Stimulated activated CD8-positive, alpha-beta memory T cell treated with anti-CD3 and anti-CD28 coated beads, Interleukin-4, amount 100 ng/mL, for 1 hour (primary cell): ENCODE measurements at places on chromosomes 2 and 18.

DNA sequence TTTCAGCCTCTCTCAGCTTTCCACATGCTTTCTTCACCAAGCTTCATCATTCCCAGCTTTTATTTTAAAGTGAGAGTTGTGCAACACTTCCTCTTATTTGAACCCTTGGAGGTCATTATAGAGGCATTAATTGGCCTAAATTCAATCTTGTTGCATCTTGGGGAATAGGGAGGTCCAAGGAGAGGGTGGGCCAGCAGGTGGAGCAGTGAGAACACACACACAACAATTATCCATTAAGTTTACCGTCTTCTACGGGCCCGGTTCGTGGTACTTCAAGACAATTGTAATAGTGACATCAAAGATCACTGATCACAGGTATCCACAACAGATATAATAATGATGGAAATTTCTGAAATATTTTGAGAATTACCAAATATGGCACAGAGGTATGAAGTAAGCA is 457.2 kb upstream of the SMIM21 start:
- DNase-seq, result no peak

GRCh38 chr18:24368749-24369148 is 28.9 kb downstream of the OSBPL1A start:
- DNase-seq, result no peak

- DNase-seq, result no peak
These were observed 94.3 kb downstream of the LIPG start for GRCh38 chr18:49656073-49656692.

DNA sequence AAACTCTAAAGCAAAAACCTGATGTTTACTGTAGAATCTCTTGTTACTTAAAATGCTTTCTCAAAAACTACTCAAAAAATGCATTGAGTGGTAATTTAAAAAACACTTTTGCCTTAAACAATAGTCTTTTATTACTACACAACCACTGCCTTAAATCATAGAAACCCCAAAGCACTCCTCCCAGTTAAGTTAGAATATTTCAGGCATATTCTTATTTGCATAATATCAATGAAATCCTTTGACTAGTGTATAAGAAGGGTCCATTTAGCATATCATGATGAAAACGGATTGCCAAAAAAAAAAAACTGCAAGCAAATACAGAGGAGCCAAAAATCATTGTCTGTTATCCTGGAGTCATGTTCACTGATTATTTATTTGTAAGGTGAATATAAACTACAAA is 119.2 kb downstream of the PTPRM start:
- no peak for DNase-seq

GRCh38 chr2:167501618-167502017 is 613.3 kb downstream of the XIRP2 start:
- no peak for DNase-seq

DNA sequence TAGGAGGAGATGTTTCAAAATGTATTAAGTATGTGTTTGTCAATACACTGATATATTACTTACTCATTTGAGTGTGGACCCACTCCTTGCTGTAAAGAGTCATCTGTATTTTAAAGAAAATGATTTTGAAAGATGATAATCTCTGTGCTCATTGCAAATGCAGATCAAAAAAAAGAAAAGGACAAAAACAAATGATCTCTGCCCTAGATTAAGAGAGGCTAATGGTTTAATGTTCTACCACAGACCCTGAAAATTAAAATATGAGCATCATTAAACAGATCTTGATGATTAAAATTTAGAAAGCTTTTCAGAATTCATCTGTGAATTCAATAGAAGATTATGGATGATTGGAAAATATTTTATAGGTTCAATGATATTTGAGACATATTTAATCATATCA is 136.5 kb downstream of the CNTNAP5 start:
- DNase-seq, result no peak

GRCh38 chr2:27131429-27131828 is 3.0 kb downstream of the PREB start:
- no peak for DNase-seq

- DNase-seq, result no peak
These were observed 4.5 kb upstream of the BCL2L11 start for GRCh38 chr2:111116011-111116746.

DNA sequence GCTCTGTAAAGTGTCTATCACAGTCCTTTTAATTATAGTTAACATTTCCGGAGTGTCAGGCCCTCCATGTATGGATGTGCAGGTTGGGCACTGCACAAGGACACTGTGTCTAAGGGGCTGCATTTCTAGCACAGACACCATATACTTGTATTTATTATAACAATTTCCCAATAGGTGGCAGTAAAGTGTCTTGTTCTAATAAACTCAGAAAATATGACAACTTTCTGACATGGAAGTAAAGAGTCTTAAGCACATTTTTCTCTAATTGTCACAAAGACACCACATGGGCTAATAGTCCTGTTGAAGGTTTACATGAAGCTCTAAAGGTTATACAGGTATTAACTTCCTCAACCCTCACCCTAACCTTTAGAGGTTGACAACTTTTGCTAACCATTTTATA is 156.6 kb downstream of the DYSF start:
- DNase-seq, result no peak

DNA sequence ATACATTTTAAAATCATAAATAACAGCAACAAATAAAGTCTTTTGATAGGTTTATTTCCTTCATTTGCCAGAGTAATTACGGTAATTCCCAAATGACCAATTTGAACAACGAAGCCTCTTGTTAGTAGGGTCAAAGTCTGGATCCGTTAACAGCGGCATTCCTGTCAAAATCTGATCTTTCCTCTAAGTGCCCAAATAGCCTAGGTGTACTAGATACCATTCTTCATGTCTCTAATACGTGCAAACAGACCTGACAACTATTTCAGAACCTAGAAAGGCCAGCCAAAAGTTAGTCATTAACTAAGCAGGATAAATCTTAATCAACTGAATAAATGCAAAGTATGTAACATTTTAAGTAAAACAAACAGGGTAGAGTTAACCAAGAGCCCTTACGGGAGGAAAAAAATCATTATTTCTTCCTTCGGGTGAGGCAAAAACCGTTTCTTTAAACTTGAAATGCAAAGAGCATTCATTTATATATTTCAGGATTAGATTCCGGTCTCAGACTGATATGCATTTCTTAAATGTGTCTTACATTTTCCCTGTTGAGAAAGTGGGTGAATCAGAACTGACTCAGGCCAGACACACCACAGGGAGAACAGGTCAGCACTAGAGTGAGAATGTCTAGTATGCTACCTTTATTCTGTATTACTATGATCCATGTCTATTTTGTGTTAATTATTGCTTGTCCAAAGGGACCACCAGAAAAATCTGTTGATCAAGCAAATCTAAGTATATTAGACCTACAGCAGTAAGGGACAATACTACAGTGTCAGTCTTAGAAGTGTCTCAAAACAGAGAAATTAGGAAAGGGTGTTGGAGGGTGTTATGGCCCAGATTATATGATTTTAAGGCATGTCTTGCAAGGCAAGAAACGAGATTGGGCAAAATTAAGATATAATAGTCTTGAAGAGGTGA is 141.5 kb upstream of the NDUFV2 start:
- DNase-seq, result no peak

- DNase-seq, result no peak
These were observed 183.9 kb downstream of the EIPR1 start for GRCh38 chr2:3193443-3194330.

DNA sequence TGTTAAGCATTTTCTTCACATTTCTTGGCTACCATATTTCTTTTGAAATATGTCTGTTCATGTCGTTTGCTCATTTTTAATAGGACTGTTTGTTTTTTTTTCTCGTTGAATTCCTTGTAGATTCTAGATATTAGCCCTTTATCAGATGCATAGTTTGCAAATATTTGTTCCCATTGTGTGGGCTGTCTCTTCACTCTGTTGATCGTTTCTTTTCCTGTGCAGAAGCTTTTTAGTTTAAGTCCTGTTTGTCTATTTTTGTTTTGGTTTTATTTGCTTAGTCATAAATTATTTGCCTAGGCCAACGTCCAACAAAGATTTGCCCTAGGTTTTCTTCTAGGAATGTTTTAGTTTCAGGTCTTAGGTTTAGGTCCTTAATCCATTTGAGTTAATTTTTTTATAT is 1494.7 kb downstream of the SUCLG1 start:
- no peak for DNase-seq

GRCh38 chr18:62525608-62526007 is 2.8 kb downstream of the ZCCHC2 start:
- DNase-seq, result no peak

GRCh38 chr2:96175951-96176350 is 30.7 kb upstream of the DUSP2 start:
- DNase-seq, result no peak

DNA sequence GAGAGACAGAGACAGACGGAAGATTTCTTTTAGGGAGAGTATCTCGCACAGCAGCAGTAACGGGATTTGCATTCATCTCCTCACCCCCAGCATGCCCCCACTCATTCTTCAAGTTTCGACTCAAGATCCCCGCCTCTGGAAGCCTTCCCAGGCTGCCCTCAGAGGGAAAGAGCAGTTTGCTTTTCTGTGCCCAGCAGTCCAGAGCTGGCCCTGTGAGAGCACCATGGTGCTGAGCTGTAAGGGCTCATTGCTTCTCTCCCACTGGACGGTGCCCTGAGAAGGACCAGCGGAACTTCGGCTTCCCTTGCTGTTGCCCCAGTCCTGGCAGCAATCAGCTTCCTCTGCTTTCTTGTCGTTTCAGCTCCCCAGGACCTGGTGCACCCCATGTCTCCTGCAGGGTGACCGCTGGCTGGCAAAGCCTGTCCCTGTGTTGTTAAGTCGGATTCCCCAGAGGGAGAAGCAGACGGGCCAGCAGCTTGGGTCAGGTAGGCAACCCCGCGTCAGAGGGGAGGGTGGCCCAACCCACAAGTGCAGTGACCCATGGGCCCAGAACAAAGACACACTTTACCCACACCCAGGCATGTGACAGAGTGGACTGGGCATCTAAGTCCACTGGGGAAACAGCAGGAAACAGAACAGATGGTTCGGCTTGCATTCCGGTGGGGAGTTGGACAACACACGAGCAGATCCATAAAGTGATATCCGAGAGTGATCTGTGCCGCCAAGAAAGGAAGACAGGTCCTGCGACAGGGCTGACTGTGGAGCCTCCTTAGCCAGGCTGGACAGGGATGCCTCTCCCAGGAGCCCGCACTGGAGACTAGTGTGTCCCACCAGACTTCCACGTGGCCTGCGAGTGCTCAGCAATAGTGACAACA is 36.6 kb downstream of the TMEM177 start:
- DNase-seq, result no peak

DNA sequence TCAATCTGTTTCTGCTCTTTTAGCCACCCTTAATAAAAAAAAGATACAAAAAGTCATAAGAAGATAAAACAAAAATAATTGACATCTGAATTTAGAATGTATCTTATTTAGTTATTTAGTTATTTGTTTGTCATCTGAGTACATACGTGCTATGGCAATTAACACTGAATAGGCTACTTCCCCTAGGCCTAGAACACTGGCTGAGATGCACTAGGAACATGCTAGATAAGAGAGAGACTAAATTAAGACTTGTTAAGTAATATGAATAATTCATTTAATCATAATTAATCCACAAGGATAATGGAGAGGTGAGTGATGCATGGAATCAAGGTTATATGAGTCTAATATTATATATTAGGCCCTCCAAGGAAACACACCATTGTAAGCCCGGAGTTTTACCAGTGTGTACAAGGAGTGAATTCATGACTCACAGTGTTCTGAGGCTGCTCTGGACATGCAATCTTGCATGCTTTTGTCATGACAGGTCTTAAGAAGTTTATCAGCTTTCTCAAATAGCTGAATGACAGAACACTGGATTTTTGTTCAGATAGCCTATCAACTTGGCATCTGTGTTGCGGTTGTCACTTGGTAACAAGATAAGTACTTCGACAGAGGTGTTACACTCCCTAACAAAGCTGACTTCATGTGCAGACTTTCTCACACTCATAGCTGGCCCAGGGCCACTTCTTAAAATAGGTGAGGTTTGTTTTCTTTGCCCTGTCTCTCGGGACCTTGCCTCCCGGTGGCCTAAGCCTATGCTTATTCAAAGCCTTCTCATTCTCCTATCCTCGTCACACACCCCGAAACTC is 5.0 kb upstream of the SERPINB2 start:
- no peak for DNase-seq

- no peak for DNase-seq
These were observed 14.8 kb upstream of the REEP1 start for GRCh38 chr2:86352137-86352726.

GRCh38 chr2:218022131-218022850 is 19.5 kb upstream of the TNS1 start:
- DNase-seq, result no peak

DNA sequence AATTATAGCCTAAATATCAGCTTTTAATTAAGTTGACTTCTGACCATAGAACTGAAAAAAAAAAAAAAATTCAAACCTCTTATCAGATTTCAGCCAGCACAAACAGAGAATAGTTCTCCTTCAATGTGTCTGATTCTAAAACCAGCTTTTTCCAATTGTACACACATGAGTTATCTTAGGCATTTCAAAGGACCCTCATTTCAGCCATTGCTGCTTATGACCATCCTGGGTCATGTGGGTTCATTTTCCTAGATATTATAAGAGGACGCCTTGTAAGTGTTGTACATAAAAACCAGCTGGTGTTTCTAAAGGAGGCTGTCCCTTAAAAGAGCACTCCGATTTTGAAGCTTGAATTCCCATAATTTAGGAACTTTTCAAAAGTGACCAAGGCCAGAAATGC is 62.3 kb upstream of the DYNC1I2 start:
- no peak for DNase-seq

GRCh38 chr2:42957109-42957860 is 164.9 kb upstream of the HAAO start:
- DNase-seq, result no peak

DNA sequence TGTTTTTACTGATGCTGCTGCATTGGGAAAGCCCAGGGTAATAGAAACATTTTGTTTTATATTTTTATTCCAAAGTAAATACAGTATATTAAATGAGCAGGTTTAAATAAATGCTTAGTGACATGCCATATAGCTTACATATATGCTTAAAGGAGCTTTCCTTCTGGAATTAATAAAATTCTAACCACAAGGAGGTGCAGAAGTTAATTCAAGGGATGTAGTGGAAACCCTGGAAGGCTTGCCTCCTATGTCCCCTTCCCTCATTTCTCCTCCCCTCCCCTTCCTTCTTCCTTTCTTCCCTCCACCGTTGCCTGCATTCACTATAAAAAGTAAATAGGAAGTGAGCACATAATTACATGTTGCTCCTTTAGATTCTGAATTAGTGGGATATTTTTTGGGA is 96.3 kb downstream of the UBE2E3 start:
- no peak for DNase-seq

- DNase-seq, result no peak
These were observed 117.4 kb upstream of the CHRNA1 start for GRCh38 chr2:174881678-174882077.

DNA sequence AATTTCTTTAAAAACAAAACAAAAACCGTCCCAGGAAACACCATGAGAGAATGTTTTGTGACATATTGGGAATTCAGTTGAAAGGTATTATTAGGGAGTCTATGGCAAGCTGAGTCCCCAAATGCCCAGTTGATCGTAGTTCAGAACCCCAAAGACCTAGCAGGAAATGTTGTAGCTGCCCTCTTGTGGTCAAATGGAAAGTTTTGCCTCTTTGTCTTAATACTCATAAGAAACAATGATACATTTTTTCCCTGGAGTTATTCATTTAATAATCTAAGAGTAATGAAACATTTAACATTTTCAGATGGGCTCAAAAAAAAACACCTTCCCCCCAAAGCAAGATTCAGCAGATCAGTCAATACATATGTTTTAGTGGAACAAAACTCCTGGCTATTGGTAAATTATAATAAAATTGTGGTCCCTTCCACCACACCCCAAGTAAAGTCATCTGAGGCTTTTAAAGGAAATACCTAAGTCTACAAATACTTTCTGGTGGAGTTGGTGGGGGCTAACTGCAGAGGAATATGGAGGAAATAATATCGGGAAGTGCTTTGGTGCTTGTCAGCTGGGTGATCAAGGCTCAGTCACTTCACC is 37.8 kb upstream of the EFEMP1 start:
- no peak for DNase-seq

GRCh38 chr2:111900859-111901258 is 2.5 kb downstream of the MERTK start:
- no peak for DNase-seq
